Fibroblast of lung (primary cell): ENCODE measurements at places on chromosomes 1 and 21. TPM values are rescaled to one million over a fixed set of nuclear protein-coding genes. Genes with fewer than 3 reads are reported as not detected.

KRTAP7-1 gene
- total RNA-seq: not detected in 2 replicates

MEGF6 gene
- 8.0 and 11.6 TPM in 2 replicates for total RNA-seq

DNA sequence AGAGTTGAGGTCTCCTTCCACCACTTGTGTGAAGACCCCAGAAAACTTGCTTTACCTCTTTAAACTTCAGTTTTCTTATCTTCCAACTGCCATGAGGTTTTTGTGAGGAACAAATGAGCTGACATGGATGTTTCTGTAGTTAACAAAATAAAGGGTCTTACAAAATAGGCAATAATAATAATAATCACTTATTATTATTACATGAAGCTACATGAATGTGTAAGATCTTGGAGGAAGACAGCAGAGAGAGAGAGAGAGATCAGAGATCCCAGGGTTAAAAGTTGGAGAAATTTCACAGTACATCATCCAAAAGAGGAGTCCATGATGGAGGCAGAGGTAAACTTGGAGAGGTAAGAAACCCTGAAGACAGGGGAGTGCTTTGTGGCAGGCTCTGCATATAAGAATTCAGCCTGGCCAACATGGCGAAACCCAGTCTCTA, 10.7 kb downstream of the RCC1 start:
- DNase-seq: no peak

- no peak for DNase-seq
Observed at GRCh38 chr1:54750596-54750995, 13.7 kb downstream of the PARS2 start.

- DNase-seq: peak; percentile 97
Observed at GRCh38 chr1:8858112-8858668, 20.3 kb downstream of the ENO1 start.
